Activated CD8-positive, alpha-beta T cell treated with anti-CD3 and anti-CD28 coated beads, Interleukin-2, amount 10 ng/mL, durations not matched to agents 7 days and 5 days (primary cell): ENCODE measurements at places on chromosomes 11 and 22. TPM values are rescaled to one million over a fixed set of nuclear protein-coding genes. Genes with fewer than 3 reads are reported as not detected.

The ZNF214 gene
- total RNA-seq = not detected

The ZBTB16 gene
- total RNA-seq = 16.4 TPM

GRCh38 chr11:28343304-28344233, 235.4 kb downstream of the METTL15 start:
- no peak for DNase-seq
- H3K4me3 ChIP-seq = no peak overlapping the region
- peaks cover 1% of the 10 kb centered on the region for H3K36me3 ChIP-seq

The MAPK8IP2 gene
- 0.29 TPM for total RNA-seq

The TEAD1 gene
- 0.05 TPM for total RNA-seq

The EI24 gene
- total RNA-seq = 45.8 TPM

DNA sequence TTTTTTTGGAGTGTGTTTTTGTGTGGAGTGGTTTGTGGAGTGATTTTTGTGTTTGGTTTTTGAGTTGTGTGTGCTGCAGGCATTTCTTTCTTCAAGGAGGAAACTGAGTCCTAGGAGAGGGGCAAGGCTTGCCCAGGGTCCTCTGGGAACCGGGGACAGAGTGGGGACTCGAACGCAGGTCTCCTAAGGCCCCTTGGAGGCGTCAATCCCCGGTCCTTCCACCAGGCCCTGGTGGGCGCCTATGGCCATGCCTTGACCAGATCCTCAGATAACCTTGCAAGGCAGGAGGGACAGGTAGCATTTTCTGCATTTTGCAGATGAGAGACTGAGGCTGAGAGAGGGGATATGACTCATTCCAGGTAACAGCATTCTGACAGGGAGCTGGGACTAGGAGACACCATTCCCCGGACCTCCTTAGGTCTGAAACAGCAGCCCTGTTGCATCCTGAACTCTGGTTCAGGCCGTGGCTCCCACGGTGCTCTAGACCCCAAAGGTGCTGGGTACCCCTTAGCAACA, 39.1 kb downstream of the MYO7A start:
- H3K4me1 ChIP-seq = no peaks in the 10 kb centered on the region
- no peak for DNase-seq
- H3K36me3 ChIP-seq = no peaks in the 10 kb centered on the region
- no peak overlapping the region for H3K27ac ChIP-seq

GRCh38 chr22:48943567-48944432, 883.9 kb downstream of the BRD1 start:
- no peaks in the 10 kb centered on the region for H3K27me3 ChIP-seq
- no peaks in the 10 kb centered on the region for H3K4me1 ChIP-seq
- no peak overlapping the region for H3K4me3 ChIP-seq
- H3K36me3 ChIP-seq = no peaks in the 10 kb centered on the region
- no peak for DNase-seq

The PGA3 gene
- not detected for total RNA-seq

GRCh38 chr11:113828191-113828590, 47.2 kb downstream of the USP28 start:
- no peak for DNase-seq
- peaks cover 39% of the 10 kb centered on the region for H3K36me3 ChIP-seq
- H3K27ac ChIP-seq = no peak overlapping the region
- H3K27me3 ChIP-seq = no peaks in the 10 kb centered on the region

The TMPRSS5 gene
- total RNA-seq = 0.71 TPM

GRCh38 chr22:49365191-49365837, 462.4 kb downstream of the BRD1 start:
- DNase-seq = peak; percentile 10
- H3K36me3 ChIP-seq = no peaks in the 10 kb centered on the region
- H3K4me3 ChIP-seq = no peak overlapping the region
- H3K4me1 ChIP-seq = no peaks in the 10 kb centered on the region
- no peak overlapping the region for H3K27ac ChIP-seq

The FEN1 gene
- 146 TPM for total RNA-seq

- H3K27ac ChIP-seq = no peak overlapping the region
- peaks cover 4% of the 10 kb centered on the region for H3K27me3 ChIP-seq
- H3K4me3 ChIP-seq = no peak overlapping the region
- H3K36me3 ChIP-seq = no peaks in the 10 kb centered on the region
Measured at GRCh38 chr11:83836065-83836464, 549.9 kb upstream of the CCDC90B start.

DNA sequence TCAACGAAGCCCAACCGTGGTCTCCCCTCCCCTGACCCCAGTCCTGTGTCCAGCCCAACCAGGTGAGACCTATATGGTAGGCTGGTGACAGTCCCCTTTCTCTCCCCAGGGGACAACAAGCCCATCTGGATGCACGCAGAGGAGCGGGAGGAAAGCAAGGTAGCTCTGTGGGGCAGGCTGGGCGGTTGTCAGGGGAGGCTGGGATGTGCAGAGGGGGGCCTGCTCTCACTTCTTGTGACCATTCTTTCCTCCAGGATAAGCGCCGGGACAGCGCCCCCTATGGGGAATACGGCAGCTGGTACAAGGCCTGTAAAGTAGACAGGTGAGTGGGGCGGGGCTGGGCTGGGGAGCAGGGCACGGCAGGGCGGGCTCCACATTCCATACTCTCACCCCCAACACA, 3.5 kb upstream of the RAB1B start:
- H3K36me3 ChIP-seq = peaks cover 46% of the 10 kb centered on the region
- H3K4me1 ChIP-seq = peaks cover 23% of the 10 kb centered on the region
- H3K27ac ChIP-seq = no peak overlapping the region

- H3K27ac ChIP-seq = no peak overlapping the region
- H3K4me1 ChIP-seq = peaks cover 65% of the 10 kb centered on the region
- no peak for DNase-seq
Measured at GRCh38 chr22:39923696-39924095, 22.8 kb downstream of the GRAP2 start.

- peaks cover 19% of the 10 kb centered on the region for H3K4me1 ChIP-seq
- H3K27ac ChIP-seq = peak overlapping the region; percentile 65
- H3K36me3 ChIP-seq = no peaks in the 10 kb centered on the region
- no peaks in the 10 kb centered on the region for H3K27me3 ChIP-seq
Measured at GRCh38 chr22:23263651-23264555, 83.6 kb downstream of the BCR start.

- peaks cover 2% of the 10 kb centered on the region for H3K4me1 ChIP-seq
- peaks cover 23% of the 10 kb centered on the region for H3K27me3 ChIP-seq
- no peak overlapping the region for H3K4me3 ChIP-seq
- H3K36me3 ChIP-seq = no peaks in the 10 kb centered on the region
- H3K27ac ChIP-seq = no peak overlapping the region
- DNase-seq = no peak
Measured at GRCh38 chr22:43890901-43891331, 897 bp downstream of the PNPLA5 start.

DNA sequence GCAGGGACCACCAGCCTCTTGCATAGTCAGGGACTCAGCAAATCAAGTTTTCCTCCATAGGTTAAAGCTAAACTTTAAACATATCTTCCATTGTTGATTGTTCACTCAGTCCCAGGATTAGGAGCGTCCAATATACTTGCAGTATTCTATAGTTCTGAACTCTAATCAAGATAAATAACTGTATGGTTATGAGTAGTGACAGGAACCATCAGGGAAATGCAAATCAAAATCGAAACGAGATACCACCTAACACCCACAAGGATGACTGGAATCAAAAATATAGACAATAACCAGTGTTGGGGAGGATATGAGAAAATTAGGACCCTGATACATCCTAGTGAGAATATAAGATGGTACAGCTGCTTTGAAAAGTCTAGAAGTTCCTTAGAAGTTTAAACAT, 190.0 kb downstream of the ETS1 start:
- no peak overlapping the region for H3K4me3 ChIP-seq
- no peaks in the 10 kb centered on the region for H3K27me3 ChIP-seq
- no peak for DNase-seq
- H3K4me1 ChIP-seq = peaks cover 10% of the 10 kb centered on the region
- no peaks in the 10 kb centered on the region for H3K36me3 ChIP-seq

The PVALB gene
- total RNA-seq = not detected

GRCh38 chr22:40659166-40659565, 20.1 kb upstream of the MCHR1 start:
- no peak overlapping the region for H3K4me3 ChIP-seq
- H3K27ac ChIP-seq = no peak overlapping the region
- no peaks in the 10 kb centered on the region for H3K4me1 ChIP-seq
- no peaks in the 10 kb centered on the region for H3K36me3 ChIP-seq
- no peaks in the 10 kb centered on the region for H3K27me3 ChIP-seq
- no peak for DNase-seq

GRCh38 chr22:22424956-22425355, 83.6 kb downstream of the ZNF280B start:
- H3K4me1 ChIP-seq = no peaks in the 10 kb centered on the region
- no peak overlapping the region for H3K27ac ChIP-seq
- H3K4me3 ChIP-seq = no peak overlapping the region

DNA sequence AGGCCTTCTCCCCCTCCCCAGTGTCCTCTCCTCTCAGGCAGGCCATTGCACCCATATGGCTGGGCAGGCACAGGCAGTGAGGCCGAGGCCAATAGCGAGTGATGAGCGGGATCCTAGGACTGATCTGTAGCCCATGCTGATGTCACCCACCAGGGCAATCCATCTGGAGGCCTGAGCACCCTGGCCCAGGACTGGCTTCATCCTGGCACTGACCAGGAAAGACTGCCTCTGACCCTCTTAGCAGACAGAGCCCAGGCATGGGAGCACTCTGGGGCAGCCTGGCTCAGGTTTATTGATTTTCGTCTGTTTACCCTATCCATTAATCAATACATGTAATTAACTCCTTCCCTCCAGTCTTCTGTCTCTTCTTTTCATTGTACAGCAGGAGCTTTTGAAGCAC, 5.1 kb upstream of the TIRAP start:
- H3K27ac ChIP-seq = no peak overlapping the region
- no peaks in the 10 kb centered on the region for H3K27me3 ChIP-seq
- peaks cover 36% of the 10 kb centered on the region for H3K4me1 ChIP-seq
- H3K36me3 ChIP-seq = peaks cover 53% of the 10 kb centered on the region
- no peak overlapping the region for H3K4me3 ChIP-seq
- no peak for DNase-seq
